ENCODE measurements at places on chromosomes 1 and 21.

GRCh38 chr1:226476648-226477319 lies 68.9 kb upstream of the PARP1 start:
- DNase-seq = no peak

- DNase-seq = no peak
Observed at GRCh38 chr1:68294367-68295066, 62.2 kb upstream of the WLS start.

- no peak for DNase-seq
Observed at GRCh38 chr1:161910604-161911003, 113.1 kb downstream of the OLFML2B start.

DNA sequence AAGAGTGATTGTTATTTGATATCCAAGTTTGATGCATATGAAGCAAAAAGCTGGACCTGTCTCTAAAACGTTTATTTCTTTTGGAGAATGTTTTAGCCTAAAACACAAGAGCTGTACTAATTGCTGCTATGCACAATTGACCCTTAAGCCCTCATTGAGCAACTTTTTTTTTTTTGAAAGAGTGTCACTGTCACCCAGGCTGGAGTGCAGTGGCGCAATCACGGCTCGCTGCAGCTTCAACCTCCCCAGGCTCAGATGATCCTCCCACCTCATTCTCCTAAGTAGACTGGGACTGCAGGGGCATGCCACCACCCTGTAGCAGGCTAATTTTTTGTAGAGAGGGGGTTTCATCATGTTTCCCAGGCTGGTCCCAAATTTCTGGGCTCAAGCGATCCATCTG lies 129.1 kb downstream of the PIK3R3 start:
- DNase-seq = no peak

- DNase-seq = no peak
Observed at GRCh38 chr1:241557551-241558193, 25.5 kb downstream of the KMO start.

- no peak for DNase-seq
Observed at GRCh38 chr1:170296211-170296610, 150.5 kb downstream of the NTMT2 start.

GRCh38 chr1:154478639-154479038 lies 23.4 kb upstream of the TDRD10 start:
- DNase-seq = no peak

DNA sequence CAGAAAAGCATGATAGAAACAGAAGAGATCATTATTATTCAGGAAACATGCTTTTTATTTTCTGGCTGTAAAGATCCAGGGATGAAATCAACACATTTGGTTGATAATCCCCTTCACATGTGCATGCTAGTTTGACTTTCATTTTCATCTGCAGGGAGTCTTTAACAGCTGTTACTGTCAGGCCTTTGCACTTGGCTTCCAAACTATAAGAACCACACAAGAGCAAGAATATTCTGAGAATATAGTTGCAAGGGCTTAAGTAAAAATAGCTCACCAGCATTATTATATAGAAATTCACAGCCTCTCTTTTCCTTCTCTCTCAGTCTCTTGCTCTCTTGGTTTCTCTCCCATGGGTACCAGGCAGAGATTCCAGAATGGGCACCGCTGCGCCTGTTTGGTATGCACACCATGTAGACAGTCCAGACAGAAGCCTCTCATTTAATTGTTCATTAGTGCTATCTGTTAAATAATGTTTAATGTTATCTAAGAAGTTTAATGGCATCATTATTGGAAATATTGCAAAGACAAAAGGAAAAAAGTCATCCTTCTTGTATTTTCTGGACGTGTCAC lies 622.3 kb upstream of the PLXNA2 start:
- DNase-seq = no peak

GRCh38 chr1:187383366-187383765 lies 554.6 kb downstream of the PLA2G4A start:
- DNase-seq = no peak

Data from stimulated activated CD4-positive, alpha-beta T cell treated with anti-CD3 and anti-CD28 coated beads, Interleukin-1b, Interleukin-23, amount 100 ng/mL, for 48 hours (primary cell).